CD4-positive, alpha-beta T cell treated with Interleukin-6 at 100 ng/mL for 8 hours (primary cell): ENCODE measurements at places on chromosomes 7 and 10.

DNA sequence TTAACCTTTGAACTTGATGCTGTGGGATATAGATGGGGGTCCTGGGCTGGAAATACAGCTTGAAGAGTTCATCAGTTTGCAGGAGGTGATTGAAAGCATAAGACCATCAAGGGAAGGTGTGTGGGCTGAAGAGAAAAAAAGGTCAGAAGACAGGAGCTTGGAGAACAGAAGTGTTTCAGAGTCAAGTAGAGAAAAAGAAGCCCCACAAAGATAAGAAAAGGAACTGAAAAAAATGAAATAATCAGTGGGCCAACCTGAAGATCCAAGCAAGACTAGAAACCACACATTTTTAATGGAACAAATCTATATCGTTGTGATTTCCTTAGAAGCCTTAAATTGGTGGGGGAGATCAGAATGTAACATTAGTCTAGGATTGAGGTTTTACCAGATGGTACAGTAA lies 22.5 kb downstream of the ZEB1 start:
- no peak for DNase-seq

DNA sequence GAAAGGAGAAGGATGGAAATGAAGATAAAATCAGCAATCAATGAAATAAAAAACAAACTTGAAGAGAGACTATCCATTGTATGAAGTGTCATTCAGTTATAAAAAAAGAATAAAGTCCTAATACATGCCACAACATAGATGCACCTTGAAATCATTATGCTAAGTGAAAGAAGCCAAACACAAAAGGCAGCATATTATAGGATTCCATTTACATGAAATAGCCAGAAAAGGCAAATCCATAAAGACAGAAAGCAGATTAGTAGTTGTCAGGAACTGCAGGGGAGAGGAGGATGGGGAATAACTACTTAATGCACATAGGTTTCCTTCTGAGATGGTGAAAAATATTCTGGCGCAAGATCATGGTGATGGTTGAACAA lies 6.6 kb upstream of the PON1 start:
- no peak for DNase-seq

- DNase-seq, result no peak
Measured at GRCh38 chr7:130697820-130698219, 11.5 kb upstream of the TSGA13 start.

GRCh38 chr10:8767591-8767990 lies 713.1 kb downstream of the GATA3 start:
- DNase-seq, result no peak

DNA sequence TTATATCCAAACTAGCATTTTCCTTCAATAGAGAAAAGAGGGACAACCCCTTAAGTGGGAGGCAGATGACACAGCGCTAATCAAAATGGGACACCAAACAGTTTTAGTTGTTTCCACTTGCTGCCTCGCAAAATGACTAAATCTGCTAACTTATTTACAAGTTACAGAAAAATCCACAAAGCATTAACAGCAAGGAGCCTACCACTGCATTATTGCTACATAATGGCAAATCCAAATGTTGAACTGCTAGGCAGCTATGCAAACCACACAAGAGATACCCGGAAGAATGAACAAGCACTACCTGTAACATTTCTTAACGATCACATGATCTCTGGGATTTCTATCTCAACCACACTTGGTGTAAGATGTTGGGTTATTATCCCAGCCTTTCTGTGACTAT lies 96.7 kb downstream of the SFMBT2 start:
- DNase-seq, result no peak

- no peak for DNase-seq
Measured at GRCh38 chr7:112014347-112014746, 191.9 kb downstream of the DOCK4 start.

DNA sequence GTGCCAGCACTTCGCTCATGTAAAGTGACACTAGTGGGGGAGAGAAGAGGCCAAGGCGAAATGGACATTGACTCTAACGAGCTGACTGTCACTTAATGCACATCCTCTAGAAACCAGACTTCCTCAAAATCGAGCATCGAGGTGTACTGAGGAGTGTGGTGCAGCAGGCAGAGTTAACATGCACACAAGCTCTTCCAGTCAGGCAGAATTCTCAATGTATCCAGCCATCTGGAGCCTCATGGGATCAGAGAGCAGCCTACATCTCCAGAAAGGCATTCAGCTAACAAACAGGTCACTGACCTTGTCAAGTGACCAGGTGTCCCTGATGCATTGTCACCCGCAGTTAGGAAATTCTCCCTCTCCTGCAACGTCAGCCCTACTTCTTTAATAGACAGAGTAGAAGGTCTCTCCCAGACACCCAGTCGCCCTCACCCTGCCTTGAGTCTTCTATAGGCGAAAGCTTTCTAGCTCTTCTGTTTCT lies 259.8 kb upstream of the AOAH start:
- DNase-seq, result no peak

- DNase-seq, result no peak
Measured at GRCh38 chr7:2619116-2619515, 12.7 kb upstream of the TTYH3 start.

- DNase-seq, result no peak
Measured at GRCh38 chr10:95785942-95786669, 30.1 kb downstream of the ENTPD1 start.

DNA sequence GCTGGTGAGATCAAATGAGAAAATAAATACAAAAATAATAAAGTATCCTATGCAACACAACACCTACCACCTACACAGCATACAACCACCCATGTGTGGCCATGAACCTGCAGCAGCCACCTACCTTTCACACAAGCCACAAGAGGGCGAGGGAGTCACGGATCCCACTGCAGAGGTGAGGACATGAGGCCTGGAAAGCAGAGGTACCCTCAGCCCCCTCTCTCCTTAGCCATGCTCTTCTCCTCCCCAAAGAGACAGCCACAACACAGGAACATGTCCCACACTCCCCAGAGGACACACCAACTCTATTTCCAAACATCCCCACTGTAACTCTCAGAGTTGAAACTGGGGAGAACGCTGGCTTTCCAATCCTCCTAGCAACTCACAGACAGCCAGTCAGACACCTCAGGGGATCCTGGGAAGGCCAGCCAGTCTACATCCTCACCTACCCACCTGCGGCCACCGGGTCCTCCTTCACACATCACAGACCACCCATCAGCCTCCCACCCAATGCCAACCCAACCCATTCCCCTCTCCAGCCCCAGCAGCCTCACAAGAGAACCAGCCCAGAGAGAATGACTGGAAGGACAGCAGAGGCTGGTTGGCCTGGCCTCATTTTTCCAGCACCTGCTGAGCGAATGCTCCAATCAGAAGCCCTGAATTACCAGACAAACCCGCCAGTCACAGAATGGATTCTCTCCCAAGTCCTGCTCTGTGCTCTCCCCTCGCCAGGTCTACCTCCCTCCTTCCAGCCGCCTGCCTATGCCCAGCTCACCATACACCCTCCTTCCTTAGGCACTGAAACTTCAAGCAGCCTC lies 18.4 kb downstream of the DLG5 start:
- no peak for DNase-seq

- no peak for DNase-seq
Measured at GRCh38 chr10:86003201-86003621, 363.4 kb downstream of the GRID1 start.

DNA sequence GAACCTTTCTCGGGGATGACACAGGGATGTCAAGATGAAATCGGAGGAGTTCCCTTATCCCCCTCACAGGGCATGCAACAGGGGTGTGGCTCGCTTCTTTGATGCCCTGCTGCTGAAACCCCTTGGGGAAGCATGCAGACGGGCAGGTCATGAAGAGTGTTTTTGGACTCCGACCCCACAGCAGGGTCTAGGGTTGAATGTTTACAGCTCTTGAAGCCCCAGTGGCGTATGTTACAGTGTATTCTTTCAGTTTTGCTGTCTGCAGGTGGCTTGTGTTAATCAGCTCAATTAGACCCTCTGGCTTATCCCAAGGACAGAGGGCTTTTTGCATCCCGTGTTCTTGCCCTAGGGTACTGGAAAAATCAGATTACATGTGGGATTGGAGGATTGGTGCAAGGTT lies 446.5 kb downstream of the LRMDA start:
- DNase-seq, result no peak

GRCh38 chr7:34390103-34390502 lies 267.9 kb upstream of the NPSR1 start:
- DNase-seq, result no peak

GRCh38 chr10:44883593-44884331 lies 27.4 kb upstream of the TMEM72 start:
- no peak for DNase-seq

- no peak for DNase-seq
Measured at GRCh38 chr7:73482746-73483145, 39.3 kb downstream of the BAZ1B start.

GRCh38 chr10:61904733-61905725 lies 3.5 kb downstream of the ARID5B start:
- DNase-seq, result peak; percentile 34

GRCh38 chr10:90583416-90583815 lies 274.4 kb downstream of the HTR7 start:
- no peak for DNase-seq

- DNase-seq, result no peak
Measured at GRCh38 chr10:72831696-72832409, 61.7 kb upstream of the OIT3 start.

GRCh38 chr10:82245157-82245556 lies 370.2 kb downstream of the NRG3 start:
- DNase-seq, result no peak

DNA sequence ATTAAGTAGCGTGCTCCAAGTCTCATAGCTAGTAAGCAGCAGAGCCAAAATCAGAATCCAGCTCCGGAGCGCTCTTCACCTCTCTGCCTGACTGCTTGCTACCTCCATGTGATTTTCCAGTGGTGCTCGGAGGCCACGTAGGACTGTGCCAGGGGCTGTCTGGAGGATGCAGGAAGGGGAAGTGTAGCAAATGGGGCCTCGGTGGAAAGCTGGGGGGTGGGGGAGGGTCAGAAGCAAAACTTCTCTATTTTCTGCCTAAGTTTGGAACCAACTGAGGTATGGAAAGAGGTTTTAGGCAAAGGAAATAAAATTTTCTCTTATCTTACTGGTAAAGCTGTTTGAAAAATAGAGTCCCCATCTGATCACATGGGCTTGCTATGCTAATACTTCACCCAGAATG lies 108.7 kb downstream of the TBXAS1 start:
- no peak for DNase-seq

- DNase-seq, result no peak
Measured at GRCh38 chr10:3687510-3688081, 97.4 kb downstream of the KLF6 start.

- DNase-seq, result no peak
Measured at GRCh38 chr10:9792181-9792580, 1225.5 kb upstream of the CELF2 start.
